Activated CD4-positive, alpha-beta T cell treated with anti-CD3 and anti-CD28 coated beads for 48 hours (primary cell): ENCODE measurements at places on chromosomes 7 and 10.

GRCh38 chr7:131859147-131859821, 302.9 kb upstream of the PODXL start:
- peak; percentile 65 for DNase-seq

GRCh38 chr10:73865459-73866442, 8.6 kb downstream of the CAMK2G start:
- DNase-seq, result peak; percentile 58

DNA sequence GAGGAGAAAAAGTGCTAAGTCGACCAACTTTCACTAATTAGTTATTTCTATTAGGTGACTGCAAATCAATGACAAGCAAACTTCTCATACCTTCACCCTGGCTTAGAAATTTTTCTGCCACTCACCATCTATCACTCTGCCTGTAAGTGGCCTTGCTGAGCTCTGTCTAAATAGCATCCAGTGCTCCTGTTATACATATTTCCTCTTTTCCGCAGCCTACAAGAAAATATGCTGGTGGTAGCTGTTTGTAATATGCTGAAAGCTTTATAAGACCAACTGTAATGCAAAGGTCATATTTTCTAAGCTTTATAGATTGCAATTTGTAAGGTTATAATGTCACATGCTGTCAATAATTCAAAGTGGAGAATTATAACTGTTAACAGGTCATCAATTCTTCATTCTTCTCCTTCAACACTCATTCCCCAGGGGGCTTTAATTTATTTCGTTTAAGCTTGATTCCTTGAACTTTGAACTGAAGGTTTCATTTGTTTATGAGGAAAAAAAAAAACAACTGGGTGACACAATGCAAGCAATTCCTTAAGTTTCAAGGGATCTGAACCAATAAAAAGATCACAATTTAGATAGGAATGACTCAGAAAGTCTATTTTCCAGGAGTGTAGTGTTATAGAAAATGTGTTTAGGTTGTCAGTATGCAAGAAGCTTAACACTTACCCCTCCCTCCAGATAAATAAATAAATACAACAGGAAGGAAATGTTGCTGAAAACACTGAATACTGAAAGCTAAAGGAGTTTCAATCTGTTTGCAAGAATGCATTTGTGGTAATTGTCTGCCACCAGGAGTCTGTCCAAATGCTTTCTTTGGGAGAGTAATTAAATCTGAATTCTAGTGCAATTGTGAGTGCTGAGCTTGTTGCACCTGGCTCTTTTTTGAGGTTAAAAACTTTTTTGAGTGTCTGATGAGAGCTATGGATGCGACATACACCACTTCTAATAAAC, 183.7 kb downstream of the SORCS1 start:
- DNase-seq, result no peak

DNA sequence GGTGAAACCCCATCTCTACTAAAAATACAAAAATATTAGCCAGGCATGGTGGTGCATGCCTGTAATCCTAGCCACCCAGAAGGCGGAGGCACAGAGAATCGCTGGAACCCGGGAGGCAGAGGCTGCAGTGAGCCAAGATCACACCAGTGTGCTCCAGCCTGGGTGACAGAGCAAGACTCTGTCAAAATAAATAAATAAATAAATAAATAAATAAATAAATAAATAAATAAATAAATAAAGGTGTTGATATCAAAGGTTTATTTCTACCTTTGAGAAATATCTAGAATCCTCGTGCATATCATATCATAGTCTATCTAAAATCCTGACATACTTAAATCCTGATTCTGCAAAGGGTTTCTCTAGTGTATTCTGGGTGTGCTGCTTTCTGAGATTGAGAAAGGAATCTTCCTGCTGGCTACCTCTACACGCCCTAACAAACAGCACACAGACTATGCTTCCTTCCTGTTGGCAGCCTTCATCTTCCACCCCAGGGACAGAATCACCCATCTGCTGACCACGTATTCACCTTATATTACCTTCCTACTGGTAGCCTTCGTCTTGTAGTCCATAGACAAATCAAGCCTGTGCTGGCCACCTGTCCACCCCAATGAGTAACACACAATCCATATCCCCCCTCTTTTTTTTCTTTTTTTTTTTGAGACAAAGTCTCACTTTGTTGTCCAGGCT, 8.7 kb downstream of the ABLIM1 start:
- DNase-seq, result no peak

GRCh38 chr7:139774376-139774775, 3.4 kb downstream of the HIPK2 start:
- DNase-seq, result no peak

DNA sequence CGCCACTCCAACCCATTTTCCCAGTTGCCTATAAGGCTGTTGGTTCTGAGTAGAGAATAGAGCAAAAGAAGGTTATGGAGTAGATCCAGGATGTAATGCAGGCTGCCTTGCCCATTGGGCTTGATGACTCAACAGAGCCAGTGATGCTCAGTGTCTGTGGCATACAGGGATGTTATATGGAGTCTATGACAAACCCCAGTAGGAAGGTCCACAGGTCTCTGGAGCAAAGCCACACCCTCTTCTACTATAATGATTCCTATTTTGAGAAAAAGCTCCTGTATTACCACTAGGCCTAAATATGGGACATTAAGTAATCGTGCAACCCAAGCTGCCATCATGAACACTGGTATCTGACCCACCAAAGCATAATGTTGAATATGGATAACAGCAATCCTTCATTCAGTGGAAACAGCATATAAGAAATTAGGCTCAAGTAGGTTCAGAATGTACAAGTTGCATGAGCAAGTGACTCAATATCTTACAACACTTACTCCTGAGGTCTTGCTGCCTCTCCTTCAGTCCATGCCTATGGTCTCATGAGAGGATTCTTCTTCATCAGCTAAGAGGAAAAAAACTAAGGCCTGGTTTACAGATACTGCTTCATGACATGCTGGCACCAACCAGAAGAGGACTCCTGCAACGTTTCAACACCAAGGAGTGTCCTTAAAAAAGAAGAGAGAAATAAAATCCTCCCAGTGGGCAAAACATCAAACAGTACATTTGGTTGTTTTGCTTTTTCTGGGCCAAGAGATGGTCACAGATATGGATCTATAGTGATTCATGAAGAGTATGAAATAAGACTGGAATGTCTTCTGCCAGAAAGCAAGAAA, 14.8 kb upstream of the FHIP2A start:
- DNase-seq, result no peak

- DNase-seq, result no peak
Measured at GRCh38 chr10:44862924-44863323, 48.2 kb upstream of the TMEM72 start.

DNA sequence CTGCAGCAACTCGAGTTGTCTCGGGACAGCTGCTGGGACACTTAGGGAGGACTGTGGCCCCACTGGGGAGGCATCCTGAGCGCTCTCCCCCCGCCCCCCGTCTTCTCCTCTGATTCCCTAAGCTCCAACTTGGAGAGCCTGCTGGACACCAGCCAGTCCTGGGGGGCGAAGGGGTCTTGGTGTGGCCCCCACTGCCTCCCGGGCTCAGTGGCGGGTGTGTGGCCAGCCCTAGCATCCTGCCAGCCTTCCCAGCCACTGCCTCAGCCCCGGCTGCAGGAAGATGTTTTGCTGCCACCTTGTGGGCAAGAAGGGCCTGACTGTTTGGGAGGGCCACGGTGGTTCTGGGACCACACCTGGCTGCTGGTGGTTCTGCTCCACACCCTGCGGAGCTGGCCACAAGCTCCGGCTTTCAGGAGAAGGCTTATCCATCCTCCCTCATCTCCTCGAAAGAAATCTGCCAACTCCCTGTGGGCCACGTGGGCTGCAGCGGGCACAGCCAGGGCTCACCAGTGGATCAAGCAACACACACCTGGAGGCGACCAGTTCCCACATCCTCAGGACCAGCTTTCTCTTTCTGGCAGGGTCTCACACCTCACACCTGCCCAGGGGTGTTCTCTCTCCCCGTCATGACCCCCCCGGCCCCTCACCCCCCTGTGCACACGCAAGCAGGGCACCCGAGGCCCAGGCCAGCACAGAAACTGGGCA, 24.8 kb downstream of the AGAP3 start:
- DNase-seq, result peak; percentile 82

GRCh38 chr10:122507616-122508015, 46.3 kb downstream of the HTRA1 start:
- no peak for DNase-seq

DNA sequence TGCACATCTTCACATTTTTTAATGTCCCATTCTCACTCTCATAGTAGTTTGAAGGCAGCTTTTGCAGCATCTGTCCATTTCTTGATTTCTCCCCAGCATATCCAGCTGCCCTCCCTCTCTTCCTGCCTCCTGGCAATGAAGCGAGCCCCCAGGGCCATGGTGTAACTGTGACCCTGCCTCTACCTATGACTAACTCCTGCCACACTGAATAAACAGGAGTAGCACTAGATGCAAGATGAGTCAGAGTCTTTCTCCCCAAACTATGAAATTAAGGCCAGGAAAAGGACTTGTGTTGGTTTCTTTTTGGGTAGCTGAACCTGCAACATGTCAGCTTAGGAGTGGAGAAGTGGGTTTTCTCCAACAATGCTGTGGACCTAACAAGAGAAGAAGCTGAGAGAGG, 329.0 kb downstream of the RNLS start:
- no peak for DNase-seq
